ENCODE measurements at places on chromosomes 1 and 21.

DNA sequence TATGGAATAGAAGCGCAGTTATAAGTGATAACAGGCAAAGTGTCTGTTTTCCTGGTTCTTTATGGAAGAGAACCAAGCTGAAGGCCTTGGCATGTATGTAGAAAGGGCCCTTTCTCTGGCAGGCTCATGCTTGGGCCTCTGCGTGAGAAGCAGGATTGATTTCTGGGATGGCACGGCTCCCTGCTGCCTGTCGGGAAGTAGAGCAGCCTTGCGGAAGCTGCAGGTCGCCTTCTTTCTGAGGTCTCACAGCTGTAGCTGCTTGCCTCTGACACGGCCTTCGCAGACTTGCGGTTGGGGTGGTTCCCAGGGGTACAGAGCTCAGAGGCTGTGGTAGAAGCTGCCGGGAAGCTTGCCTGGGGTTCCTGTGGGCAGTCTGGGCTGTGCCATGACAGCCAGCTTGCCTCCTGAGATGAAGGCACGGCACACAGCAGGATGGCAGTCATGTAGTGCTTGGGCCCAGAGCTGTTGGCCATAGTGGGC lies 39.4 kb downstream of the TRAPPC10 start:
- no peak for DNase-seq

DNA sequence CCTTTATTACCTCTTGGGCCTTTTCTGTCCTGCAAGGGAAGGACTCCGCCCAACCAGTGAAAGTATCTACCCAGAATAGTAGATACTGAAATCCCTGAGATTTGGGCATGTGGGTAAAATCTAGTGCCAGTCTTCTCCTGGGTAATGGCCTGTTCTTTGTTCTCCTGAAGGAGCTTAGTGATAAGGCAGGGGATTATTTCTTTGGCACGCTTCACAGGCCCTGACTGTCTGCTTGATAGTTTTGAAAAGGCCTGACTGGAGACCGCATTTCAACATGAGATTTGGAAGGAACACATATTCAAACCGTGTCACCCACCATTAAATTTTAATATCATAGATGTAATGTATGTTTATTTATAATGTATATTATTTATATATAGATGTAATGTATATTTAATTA lies 48.9 kb downstream of the RASAL2 start:
- no peak for DNase-seq

GRCh38 chr1:230861970-230862595 lies 6.2 kb downstream of the C1orf198 start:
- DNase-seq, result no peak

DNA sequence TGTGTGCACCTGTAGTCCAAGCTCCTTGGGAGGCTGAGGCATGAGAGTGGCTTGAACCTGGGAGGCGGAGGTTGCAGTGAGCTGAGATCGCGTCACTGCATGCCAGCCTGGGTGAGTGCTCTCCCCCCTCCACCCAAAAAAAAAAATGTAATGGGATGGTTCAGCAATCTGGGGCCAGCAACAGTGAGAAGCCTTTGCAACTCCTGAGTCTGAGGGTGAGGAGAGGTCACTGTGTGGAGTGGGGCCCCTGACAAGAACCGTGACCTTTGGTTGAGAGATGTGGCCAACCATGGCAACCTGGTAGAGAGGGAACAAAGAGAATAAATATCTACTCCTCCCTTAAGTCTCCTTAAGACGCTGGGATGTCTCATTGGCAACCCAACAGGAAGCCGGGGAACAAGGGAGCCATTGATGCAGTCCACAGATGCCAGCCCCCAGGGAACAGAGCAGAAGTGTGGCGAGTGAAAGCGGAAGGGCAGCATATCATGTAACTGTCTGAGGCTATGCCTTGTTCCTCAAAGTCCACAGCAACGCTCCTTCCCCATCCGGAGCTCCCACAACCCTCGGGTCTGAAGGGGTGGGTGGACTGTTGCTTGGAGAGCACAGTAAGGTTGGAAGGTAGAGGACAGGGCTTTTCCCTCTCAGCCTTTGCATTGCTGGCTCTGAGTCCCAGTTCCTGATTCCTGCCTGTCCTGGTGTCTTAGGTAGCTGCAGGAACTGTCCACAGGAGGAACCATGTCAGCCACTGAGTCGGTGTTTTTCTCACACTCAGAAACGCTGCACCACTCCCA lies 8.3 kb downstream of the TRNP1 start:
- DNase-seq, result no peak

- DNase-seq, result no peak
These were observed 53.8 kb upstream of the APP start for GRCh38 chr21:26224366-26224765.
